ENCODE measurements at places on chromosomes 1 and 21. TPM values are rescaled to one million over a fixed set of nuclear protein-coding genes. Genes with fewer than 3 reads are reported as not detected.

- H3K4me3 ChIP-seq, result no peak overlapping the region
Measured at GRCh38 chr1:23029337-23029736, 10.1 kb downstream of the KDM1A start.

DNA sequence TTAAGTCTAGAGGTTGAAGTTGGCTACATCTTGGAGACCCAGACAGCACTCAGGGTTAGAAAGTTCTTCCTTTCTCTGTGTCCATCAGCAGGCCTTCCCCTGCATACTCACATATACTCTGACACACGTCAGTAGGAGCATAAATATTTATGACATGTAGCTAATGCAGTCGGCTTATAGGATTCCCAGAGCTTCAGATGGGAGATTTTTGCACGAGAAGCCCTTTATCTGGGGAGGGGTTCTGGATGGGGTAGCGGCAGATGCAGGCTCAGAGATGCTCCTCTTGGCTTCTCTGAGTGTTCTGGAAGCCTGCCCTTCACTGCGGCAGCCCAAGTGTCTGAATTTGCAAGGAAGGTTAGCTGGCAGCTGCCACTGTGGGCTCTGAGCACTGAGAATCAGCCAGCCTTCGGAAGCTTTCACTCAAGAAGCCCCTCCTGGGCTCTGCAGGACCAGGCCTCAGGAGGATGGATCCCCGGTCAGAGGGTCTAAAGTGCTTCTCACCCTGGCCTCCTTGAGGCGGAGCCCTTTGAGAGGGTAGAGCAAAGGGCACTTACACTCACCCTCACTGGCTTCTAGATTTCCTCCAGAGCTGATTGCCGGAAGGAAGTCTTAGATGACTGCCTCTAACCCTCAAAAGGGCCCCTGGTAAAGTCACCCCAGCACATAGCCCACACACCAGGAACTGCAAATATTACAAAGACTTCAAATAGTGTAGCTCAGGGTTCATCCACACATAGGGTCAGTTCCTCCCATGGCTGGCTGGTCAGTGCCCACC lies 68.1 kb upstream of the NFASC start:
- peaks cover 2% of the 10 kb centered on the region for H3K27me3 ChIP-seq
- peaks cover 16% of the 10 kb centered on the region for H3K4me1 ChIP-seq
- DNase-seq, result no peak
- H3K4me3 ChIP-seq, result no peak overlapping the region
- H3K27ac ChIP-seq, result no peak overlapping the region

Gene TTC39A
- not detected for total RNA-seq

- peaks cover 13% of the 10 kb centered on the region for H3K36me3 ChIP-seq
- peaks cover 49% of the 10 kb centered on the region for H3K4me1 ChIP-seq
- no peak for DNase-seq
Measured at GRCh38 chr1:228108742-228109072, 392 bp downstream of the MRPL55 start.

GRCh38 chr1:9004700-9005394 lies 21.4 kb downstream of the SLC2A7 start:
- no peak overlapping the region for H3K27ac ChIP-seq
- peak; percentile 87 for DNase-seq
- peaks cover 2% of the 10 kb centered on the region for H3K27me3 ChIP-seq
- H3K36me3 ChIP-seq, result no peaks in the 10 kb centered on the region
- no peak overlapping the region for H3K4me3 ChIP-seq

- H3K27me3 ChIP-seq, result no peaks in the 10 kb centered on the region
- no peak overlapping the region for H3K27ac ChIP-seq
- no peak for DNase-seq
- peaks cover 38% of the 10 kb centered on the region for H3K4me1 ChIP-seq
- peaks cover 35% of the 10 kb centered on the region for H3K36me3 ChIP-seq
Measured at GRCh38 chr1:101065575-101065974, 40.0 kb upstream of the DPH5 start.

DNA sequence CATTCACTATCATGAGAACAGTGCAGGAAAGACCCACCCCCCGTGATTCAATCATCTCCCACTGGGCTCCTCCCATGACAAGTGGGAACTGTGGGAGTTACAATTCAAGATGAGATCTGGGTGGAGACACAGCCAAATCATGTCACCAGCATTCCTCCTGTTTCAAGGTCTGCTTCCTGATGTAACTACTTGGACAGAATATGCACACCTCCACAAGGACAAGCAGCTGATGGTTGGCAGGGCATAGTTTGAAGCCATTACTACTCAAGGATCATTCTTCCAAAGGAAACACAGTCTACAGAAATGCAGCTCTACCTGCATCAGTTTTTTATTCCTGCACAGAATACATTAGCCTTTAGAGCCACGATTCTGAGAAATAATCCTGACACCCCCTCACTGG lies 28.5 kb upstream of the RNF2 start:
- H3K4me3 ChIP-seq, result no peak overlapping the region
- no peaks in the 10 kb centered on the region for H3K4me1 ChIP-seq
- no peaks in the 10 kb centered on the region for H3K36me3 ChIP-seq

- H3K36me3 ChIP-seq, result no peaks in the 10 kb centered on the region
- H3K4me1 ChIP-seq, result peaks cover 19% of the 10 kb centered on the region
- no peak overlapping the region for H3K4me3 ChIP-seq
- no peak for DNase-seq
Measured at GRCh38 chr1:171420810-171421209, 64.5 kb upstream of the PRRC2C start.

Gene ARHGEF11
- 15.8 TPM for total RNA-seq

Gene EDARADD
- 5.4 TPM for total RNA-seq

DNA sequence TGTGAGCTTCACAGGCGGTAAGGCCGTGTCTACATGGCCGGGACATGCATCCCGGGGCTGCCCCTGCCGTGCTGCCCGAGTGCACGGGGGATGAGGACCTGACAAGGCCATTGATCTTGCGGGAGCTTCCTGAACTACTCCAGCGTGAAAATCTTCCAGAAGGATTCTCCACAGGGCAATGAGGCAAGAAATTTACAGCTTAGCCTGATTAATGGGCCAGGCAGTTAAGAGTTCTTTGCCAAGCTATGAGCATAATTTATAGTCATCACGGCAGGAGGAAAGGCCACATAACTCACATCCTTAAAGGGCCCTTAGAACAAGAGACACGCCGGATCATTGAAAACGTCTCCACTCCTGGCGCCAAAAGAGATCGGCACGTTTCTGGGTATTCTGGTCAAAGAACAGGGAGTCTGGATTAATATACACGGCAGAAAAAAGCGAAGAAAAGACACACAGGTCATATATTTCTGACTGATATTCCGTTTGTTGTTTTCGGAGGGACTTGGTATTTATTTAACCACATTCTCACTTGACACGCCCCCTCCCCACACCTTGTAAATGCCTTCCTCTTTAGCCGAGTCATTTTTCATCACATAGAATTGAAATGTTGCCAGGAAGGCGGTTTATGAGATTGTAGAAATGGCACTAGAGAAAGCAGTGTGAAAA lies 180.5 kb downstream of the DYRK1A start:
- H3K27ac ChIP-seq, result no peak overlapping the region
- H3K36me3 ChIP-seq, result no peaks in the 10 kb centered on the region
- peaks cover 18% of the 10 kb centered on the region for H3K27me3 ChIP-seq
- peaks cover 2% of the 10 kb centered on the region for H3K4me1 ChIP-seq

Measured in activated CD4-positive, alpha-beta memory T cell treated with anti-CD3 and anti-CD28 coated beads, Interleukin-2, amount 10 ng/mL, durations not matched to agents 7 days and 5 days (primary cell).